ENCODE measurements at places on chromosomes 3 and 15.

GRCh38 chr3:124407260-124407659, 323.0 kb upstream of the UMPS start:
- DNase-seq: peak; percentile 9

GRCh38 chr15:86743283-86743903, 663.7 kb downstream of the AGBL1 start:
- DNase-seq: peak; percentile 7

GRCh38 chr15:58460116-58460790, 28.5 kb downstream of the LIPC start:
- DNase-seq: no peak

DNA sequence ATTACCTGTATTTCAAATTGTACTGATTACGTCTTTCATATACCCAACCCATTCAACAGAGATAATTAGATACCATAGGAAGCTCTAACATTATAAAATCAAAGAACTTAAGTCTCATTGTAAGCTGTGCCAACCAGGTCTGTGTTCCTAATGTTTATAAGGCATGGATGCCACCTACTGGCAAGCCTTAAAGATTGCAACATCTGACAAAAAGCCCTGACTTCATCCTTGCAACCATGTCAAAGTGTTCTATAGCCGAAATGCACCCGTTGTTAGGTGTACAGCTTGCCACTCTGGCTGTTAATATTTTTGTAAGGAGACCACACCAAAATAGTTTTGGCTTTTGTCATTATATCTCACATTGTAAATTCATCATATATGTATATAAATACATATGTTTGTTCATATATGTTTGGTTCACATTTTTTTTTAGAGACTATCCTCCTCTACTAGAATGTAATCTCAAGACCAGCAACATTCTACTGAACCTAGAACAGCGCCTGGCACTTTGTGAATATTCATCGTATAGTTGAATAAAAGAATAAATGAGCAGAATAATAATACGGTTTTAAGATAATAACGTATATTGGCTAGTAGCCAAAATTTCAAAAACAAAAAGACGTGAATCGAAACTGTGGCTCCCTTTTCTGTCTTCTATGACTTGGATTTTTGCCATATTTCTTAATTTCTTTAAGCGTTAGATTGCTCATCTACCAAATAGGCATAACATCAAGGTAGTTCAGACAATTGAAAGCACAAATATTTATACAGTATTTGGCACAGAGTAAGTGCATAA, 258.1 kb downstream of the TBL1XR1 start:
- DNase-seq: peak; percentile 78

- DNase-seq: no peak
These were observed 12.9 kb downstream of the ALPK3 start for GRCh38 chr15:84830036-84830435.

GRCh38 chr15:55694652-55695150, 48.3 kb downstream of the PRTG start:
- peak; percentile 28 for DNase-seq

- DNase-seq: peak; percentile 60
These were observed 148.9 kb upstream of the GBE1 start for GRCh38 chr3:81910244-81910852.

Measured in ELR (cell line).